ENCODE measurements at places on chromosomes 13 and 19.
A peak's percentile ranks its signal among the peaks of the same experiment; 100 is the strongest.

- DNase-seq, result no peak
These were observed at the start of gene CYP4F2 for GRCh38 chr19:15897738-15898276. TSS of gene CYP4F2 (minus strand) at chr19:15898074. CDS start at chr19:15897611, 463 bp downstream.

- DNase-seq, result no peak
These were observed 55.2 kb downstream of the ELF1 start for GRCh38 chr13:40963927-40964326.

- no peak for DNase-seq
These were observed 1.8 kb downstream of the APOC4 start for GRCh38 chr19:44943801-44944249.

DNA sequence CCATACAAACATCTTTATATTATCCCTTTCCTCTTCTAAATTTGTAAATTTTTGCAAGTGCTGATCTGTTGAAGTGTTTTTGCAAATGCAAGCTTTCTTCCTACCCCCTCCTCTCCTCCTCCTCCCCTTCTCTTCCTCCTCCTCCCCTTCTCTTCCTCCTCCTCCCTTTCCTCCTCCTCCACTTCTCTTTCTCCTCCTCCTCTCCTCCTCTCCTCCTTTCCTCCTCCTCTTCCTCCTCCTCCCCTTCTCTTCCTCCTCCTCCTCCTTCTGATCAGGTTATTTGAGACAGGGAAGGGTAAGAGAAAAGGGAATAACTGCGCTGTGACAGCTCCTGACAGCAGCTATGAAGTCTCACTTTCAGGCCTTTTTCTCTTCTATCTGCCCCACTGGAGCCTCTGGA lies 8.9 kb downstream of the TNFSF13B start:
- no peak for DNase-seq

DNA sequence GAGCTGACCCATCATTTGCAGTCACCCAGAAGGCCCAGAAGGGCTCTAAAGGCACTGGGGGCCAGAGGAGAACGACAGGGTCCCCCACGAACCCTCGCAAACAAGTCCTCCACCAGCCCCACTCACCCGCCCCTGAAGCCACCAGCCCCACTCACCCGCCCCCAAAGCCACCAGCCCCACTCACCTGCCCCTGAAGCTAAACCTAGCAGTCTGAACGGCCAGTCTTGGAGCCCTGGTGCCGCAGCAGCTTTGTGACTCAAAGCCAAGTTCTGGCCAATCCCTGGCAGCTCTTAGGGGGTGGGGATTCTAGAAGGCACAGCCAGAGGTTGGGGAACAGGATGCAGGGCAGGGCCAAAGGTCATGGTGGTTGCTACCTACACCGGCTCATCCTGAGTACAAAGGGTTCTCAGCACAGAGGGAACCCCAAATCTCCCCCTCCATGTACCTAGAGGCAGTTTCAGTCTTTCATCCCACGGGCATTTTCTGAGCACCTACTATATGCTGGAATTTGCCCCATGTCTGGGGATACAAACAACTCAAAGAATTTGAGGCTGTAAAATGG lies at the start of gene IQCN:
Gene IQCN (minus strand): TSS at position 234 of the 562 bp plus-strand sequence. CDS start 4,974 bp downstream, outside the sequence.
- DNase-seq, result peak; percentile 67

DNA sequence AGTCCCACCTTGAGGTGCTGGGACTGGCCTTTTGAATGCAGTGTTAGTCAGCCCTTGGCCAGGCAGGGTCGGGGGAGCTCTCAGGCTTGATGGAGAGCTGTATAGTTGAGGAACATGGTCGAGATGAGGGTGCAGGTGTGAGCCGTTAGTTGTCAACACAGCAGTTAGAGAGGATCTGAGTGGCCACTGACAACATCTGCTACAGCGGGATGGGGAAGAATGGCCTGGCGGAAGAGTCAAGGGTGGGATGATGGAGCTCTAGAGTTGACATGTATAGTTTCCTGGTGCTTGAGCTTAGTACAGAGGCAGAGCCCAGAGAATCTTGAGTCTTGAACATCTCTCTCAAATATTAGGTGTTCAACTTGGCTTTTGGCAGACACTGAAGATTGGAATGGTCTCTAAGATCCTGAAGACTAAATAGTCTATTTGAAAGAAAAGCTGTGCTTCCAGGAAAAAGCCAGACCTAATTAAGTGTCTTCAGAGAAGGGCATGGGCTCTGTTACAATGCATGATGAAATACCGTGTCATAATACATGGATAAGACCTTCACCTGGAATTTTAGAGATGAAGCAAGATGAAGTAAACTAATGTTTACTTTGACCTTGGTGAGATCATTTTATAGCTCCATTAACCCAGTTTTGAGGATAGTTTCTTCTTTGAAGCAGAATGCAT lies 9.7 kb downstream of the PCCA start:
- DNase-seq, result no peak

All from CD4-positive, alpha-beta T cell treated with Interleukin-1 beta for 1 hour (primary cell).